ENCODE measurements at places on chromosomes 2 and 18.

GRCh38 chr2:174120346-174120745 lies 128.0 kb downstream of the OLA1 start:
- peaks cover 4% of the 10 kb centered on the region for H3K36me3 ChIP-seq
- H3K4me3 ChIP-seq, result no peak overlapping the region
- no peak for DNase-seq
- no peak overlapping the region for H3K27ac ChIP-seq

GRCh38 chr2:199388728-199389268 lies 68.9 kb downstream of the SATB2 start:
- no peaks in the 10 kb centered on the region for H3K4me1 ChIP-seq
- no peak overlapping the region for H3K4me3 ChIP-seq

DNA sequence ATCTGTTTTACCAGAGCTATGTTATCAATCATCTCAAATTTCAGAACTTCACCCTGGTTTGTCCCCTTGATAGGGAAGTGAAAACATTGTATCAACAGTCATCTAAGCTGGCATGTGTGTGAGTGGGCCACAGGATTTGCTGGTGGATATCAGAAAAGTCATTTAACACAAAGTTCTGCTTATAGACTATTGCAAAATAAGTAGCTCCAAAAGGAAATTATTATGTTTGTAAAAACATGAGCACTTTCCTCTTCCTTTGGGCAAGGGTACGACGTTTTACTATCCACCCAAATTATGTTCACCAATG lies 20.7 kb upstream of the COPS8 start:
- no peaks in the 10 kb centered on the region for H3K4me1 ChIP-seq
- peaks cover 21% of the 10 kb centered on the region for H3K27me3 ChIP-seq
- no peak overlapping the region for H3K27ac ChIP-seq
- H3K4me3 ChIP-seq, result no peak overlapping the region
- H3K36me3 ChIP-seq, result no peaks in the 10 kb centered on the region

DNA sequence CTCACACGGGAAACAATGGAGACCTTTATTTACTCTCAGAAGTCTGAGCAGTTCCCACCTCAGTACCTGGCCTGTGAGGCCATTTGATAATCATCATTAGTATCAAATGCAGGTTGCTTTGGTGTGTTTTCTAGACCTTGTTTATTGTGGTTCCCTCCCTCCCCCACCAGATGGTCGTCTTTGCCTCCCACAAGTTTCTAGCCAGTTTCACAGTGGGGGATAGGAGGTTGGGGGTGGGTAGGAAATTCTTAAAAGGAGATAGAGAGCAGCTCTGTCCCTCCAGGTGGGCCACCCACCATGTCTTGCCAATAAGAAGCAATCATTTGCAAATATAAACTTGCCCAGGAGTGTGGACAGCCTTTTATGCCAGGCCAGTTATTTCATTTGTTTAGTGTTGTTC lies 31.3 kb downstream of the SETBP1 start:
- H3K4me3 ChIP-seq, result no peak overlapping the region
- H3K36me3 ChIP-seq, result peaks cover 24% of the 10 kb centered on the region
- DNase-seq, result no peak
- peaks cover 11% of the 10 kb centered on the region for H3K4me1 ChIP-seq
- peak overlapping the region; percentile 84 for H3K27ac ChIP-seq
- no peaks in the 10 kb centered on the region for H3K27me3 ChIP-seq

GRCh38 chr2:21044694-21045371 lies 960 bp upstream of the APOB start:
- H3K4me3 ChIP-seq, result no peak overlapping the region
- H3K4me1 ChIP-seq, result peaks cover 26% of the 10 kb centered on the region
- H3K27ac ChIP-seq, result peak overlapping the region; percentile 62
- H3K27me3 ChIP-seq, result peaks cover 33% of the 10 kb centered on the region
- peaks cover 2% of the 10 kb centered on the region for H3K36me3 ChIP-seq

- DNase-seq, result no peak
- H3K27me3 ChIP-seq, result peaks cover 11% of the 10 kb centered on the region
- no peak overlapping the region for H3K4me3 ChIP-seq
- H3K27ac ChIP-seq, result no peak overlapping the region
- H3K36me3 ChIP-seq, result no peaks in the 10 kb centered on the region
- no peaks in the 10 kb centered on the region for H3K4me1 ChIP-seq
Observed at GRCh38 chr18:13606604-13607254, 119.6 kb downstream of the FAM210A start.

DNA sequence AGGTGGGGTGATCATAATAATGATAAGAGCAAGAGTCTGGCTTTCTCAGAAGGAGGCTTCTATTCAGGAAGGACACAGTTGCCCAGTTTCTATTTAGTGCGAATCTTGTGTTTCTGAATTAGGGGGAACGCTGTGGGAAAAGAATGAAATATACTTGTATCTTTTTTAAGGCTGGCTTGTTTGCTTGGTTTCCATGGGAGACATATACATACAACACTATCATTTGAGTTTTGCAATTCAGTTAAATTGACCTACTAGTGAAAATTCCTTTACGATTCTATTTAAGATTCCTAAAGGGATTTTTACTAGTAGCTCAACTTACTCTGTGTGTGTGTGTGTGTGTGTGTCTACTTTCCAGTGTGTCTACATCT lies 24.7 kb upstream of the ANKRD62 start:
- H3K36me3 ChIP-seq, result no peaks in the 10 kb centered on the region
- no peaks in the 10 kb centered on the region for H3K4me1 ChIP-seq
- no peak for DNase-seq
- H3K27ac ChIP-seq, result no peak overlapping the region

DNA sequence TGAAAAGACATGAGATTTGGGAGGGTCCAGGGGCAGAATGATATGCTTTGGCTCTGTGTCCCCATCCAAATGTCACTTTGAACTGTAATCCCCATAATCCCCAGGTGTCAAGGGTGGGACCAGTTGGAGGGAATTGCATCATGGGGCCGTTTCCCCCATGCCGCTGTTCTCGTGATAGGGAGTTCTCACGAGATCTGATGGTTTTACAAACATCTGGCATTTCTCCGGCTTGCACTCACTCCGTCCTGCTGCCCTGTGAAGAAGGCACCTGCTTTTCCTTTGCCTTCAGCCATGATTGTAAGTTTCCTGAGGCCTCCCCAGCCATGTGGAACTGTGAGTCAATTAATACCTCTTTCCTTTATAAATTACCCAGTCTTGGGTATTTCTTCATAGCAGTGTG lies 51.4 kb downstream of the LPIN1 start:
- no peak for DNase-seq
- no peak overlapping the region for H3K27ac ChIP-seq
- no peak overlapping the region for H3K4me3 ChIP-seq

DNA sequence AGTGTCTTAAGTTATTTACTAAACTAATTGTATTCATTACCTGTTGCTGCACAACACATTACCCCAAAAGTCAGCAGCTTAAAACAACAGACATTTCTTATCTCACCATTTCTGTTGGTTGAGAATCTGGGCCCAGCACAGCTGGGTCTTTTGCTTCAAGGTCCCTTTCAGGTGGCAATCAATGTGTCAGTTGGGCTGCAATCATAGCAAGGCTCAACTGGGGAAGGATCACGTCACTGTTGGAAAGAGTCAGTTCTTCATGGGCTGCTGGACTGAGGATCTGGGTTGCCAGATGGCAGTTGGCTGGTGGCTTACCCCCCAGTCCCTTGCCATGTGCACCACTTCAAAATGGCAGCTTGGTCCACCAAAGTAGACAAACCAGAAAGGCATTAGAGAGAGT lies 261.2 kb downstream of the SUCLG1 start:
- no peak overlapping the region for H3K4me3 ChIP-seq
- no peaks in the 10 kb centered on the region for H3K36me3 ChIP-seq

DNA sequence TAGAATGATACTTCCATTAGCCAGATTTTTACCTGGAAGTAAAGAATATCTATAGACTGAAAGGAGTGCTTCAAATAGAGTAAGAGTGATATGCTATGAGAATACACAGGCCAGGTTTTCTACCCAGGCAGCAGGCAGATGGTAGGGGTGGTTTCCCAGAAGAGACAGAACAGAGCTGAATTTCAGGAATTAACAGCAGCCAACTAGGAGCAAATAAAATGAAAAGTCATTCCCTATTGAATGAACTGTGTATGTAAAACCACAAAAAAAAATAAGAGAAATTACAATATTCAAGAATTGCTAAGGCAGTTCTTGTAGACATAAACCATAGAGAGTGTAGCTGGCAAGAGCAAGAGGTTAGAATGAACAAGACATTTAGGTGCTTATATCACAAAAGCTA lies 336.8 kb downstream of the KCNJ3 start:
- no peak overlapping the region for H3K4me3 ChIP-seq
- no peaks in the 10 kb centered on the region for H3K36me3 ChIP-seq
- DNase-seq, result no peak
- H3K27me3 ChIP-seq, result no peaks in the 10 kb centered on the region

GRCh38 chr2:159591221-159591620 lies 25.1 kb downstream of the BAZ2B start:
- peaks cover 9% of the 10 kb centered on the region for H3K4me1 ChIP-seq
- no peak for DNase-seq
- H3K4me3 ChIP-seq, result no peak overlapping the region
- H3K27me3 ChIP-seq, result no peaks in the 10 kb centered on the region
- no peak overlapping the region for H3K27ac ChIP-seq
- H3K36me3 ChIP-seq, result peaks cover 7% of the 10 kb centered on the region

GRCh38 chr2:181310967-181311366 lies 146.2 kb upstream of the ITGA4 start:
- no peaks in the 10 kb centered on the region for H3K36me3 ChIP-seq
- no peaks in the 10 kb centered on the region for H3K4me1 ChIP-seq
- H3K4me3 ChIP-seq, result no peak overlapping the region
- H3K27me3 ChIP-seq, result no peaks in the 10 kb centered on the region

GRCh38 chr2:239583171-239583878 lies 182.5 kb upstream of the HDAC4 start:
- no peak for DNase-seq
- no peak overlapping the region for H3K4me3 ChIP-seq
- peaks cover 4% of the 10 kb centered on the region for H3K4me1 ChIP-seq
- no peak overlapping the region for H3K27ac ChIP-seq
- H3K36me3 ChIP-seq, result no peaks in the 10 kb centered on the region

DNA sequence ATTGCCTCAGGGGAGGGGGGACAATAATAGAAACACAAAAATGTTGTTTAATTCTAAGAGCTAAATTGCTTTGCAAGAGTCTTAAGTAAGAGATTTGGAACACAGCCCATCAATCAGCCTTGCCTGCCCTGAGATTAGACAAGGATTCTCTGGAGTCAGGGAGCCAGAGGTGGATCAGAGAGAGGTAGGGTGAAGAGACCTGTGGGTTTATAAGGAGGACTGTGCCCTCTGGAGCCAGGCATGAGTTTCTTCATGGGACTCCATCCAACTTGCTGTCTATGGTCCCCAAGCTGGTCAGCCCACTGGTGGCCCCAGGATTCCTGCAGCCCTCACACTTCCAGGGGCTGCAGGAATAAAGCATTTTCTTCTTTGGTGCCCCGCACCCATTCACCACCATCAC lies 139.3 kb downstream of the ALK start:
- H3K4me1 ChIP-seq, result peaks cover 10% of the 10 kb centered on the region
- no peak overlapping the region for H3K27ac ChIP-seq
- no peak overlapping the region for H3K4me3 ChIP-seq
- DNase-seq, result no peak

GRCh38 chr18:24089076-24089475 lies 49.8 kb upstream of the CABYR start:
- no peak for DNase-seq
- H3K4me1 ChIP-seq, result peaks cover 7% of the 10 kb centered on the region
- H3K36me3 ChIP-seq, result peaks cover 15% of the 10 kb centered on the region
- H3K4me3 ChIP-seq, result no peak overlapping the region

DNA sequence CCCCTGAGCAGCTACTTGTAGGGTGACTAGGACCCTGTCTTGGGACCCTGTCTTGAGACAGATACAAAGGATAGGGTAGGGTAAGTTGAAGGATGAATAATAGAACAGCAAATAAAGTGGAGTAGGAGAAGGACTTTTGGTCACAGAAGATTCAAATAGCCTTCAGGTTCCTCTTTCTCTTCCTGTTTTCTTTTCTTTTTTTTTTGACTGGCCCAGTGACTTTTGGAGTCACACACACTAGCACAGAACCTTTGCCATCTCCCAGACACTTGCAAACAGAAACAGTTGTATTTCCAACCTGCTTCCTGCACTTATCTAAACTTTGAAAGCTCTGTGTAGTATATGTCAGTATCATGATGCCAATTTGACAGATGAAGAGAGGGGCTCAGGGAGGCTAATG lies 108.2 kb downstream of the TDRD15 start:
- no peak for DNase-seq
- no peak overlapping the region for H3K4me3 ChIP-seq
- H3K36me3 ChIP-seq, result no peaks in the 10 kb centered on the region
- peaks cover 2% of the 10 kb centered on the region for H3K4me1 ChIP-seq
- no peaks in the 10 kb centered on the region for H3K27me3 ChIP-seq

DNA sequence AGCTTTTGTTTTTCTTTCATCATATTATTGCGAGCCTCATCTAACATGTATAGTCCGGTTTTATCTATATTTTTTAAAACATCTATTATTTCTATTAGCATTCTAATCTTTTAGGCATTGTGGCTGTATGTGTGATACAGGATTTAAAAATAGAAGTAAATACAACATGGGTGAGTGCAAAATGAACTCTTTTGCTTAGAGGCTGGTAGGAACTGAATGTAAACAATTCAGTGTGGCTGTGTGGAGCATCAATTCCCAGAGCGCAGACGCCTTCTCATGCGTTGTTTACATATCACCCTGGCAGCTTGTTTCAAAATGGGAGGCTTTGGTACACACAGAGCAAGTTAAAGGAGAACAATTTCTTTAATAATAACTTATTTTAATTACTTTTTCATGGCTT lies 836 bp downstream of the DTNA start:
- no peaks in the 10 kb centered on the region for H3K36me3 ChIP-seq
- no peak overlapping the region for H3K4me3 ChIP-seq
- H3K27me3 ChIP-seq, result no peaks in the 10 kb centered on the region
- no peak for DNase-seq
- no peak overlapping the region for H3K27ac ChIP-seq

DNA sequence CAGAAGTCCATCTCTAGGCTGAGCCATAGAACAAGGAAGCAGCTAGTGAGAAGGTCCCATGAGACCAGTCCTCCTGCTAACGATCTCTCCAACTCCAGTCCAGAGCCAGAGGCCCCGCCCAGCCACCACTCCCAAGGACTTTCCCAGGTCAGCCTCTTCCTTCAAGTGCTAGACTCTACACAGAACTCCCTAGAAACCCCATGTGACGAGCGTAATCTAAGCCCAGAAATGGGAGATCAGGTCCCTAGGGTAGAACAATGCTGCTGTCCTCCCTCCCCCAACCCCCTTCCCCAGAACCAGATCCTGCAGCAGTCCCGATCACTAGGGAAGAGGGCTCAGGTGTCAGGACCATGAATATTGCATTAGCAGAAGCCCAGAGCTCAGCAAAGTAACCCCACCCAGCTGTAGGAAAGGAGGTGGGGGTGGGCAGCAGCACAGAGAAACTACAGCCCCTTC lies 6.9 kb downstream of the DCTN1 start:
- peaks cover 19% of the 10 kb centered on the region for H3K4me1 ChIP-seq

- DNase-seq, result no peak
- no peak overlapping the region for H3K27ac ChIP-seq
- no peak overlapping the region for H3K4me3 ChIP-seq
- peaks cover 1% of the 10 kb centered on the region for H3K36me3 ChIP-seq
- H3K4me1 ChIP-seq, result peaks cover 20% of the 10 kb centered on the region
Observed at GRCh38 chr2:235848055-235848454, 320.1 kb downstream of the GBX2 start.

GRCh38 chr2:219886615-219887014 lies 259.2 kb downstream of the SLC4A3 start:
- DNase-seq, result no peak
- H3K4me1 ChIP-seq, result no peaks in the 10 kb centered on the region
- H3K27me3 ChIP-seq, result peaks cover 2% of the 10 kb centered on the region
- no peaks in the 10 kb centered on the region for H3K36me3 ChIP-seq
- no peak overlapping the region for H3K4me3 ChIP-seq

GRCh38 chr2:88824951-88825350 lies 133.5 kb downstream of the RPIA start:
- no peaks in the 10 kb centered on the region for H3K36me3 ChIP-seq
- no peak overlapping the region for H3K27ac ChIP-seq
- no peak for DNase-seq
- peaks cover 2% of the 10 kb centered on the region for H3K27me3 ChIP-seq
